ENCODE measurements at places on chromosomes 1 and 21. TPM values are rescaled to one million over a fixed set of nuclear protein-coding genes. Genes with fewer than 3 reads are reported as not detected.

Gene BCAS2
- 37.1 TPM for total RNA-seq

Gene BRINP2
- total RNA-seq = not detected

Gene AK5
- 38.3 TPM for total RNA-seq

Gene KCNE1
- 0.29 TPM for total RNA-seq

Gene WDR64
- not detected for total RNA-seq

Gene ADORA3
- total RNA-seq = not detected

Gene OR2T27
- total RNA-seq = not detected

Gene COL8A2
- total RNA-seq = 15.2 TPM

Gene PPT1
- total RNA-seq = 40.9 TPM

Gene ENAH
- total RNA-seq = 344 TPM

Gene CD52
- not detected for total RNA-seq

Gene JAM2
- total RNA-seq = 0.88 TPM

Gene WDR47
- total RNA-seq = 19.7 TPM

Gene BSDC1
- total RNA-seq = 69.0 TPM

Gene MANEAL
- total RNA-seq = 0.36 TPM

Gene GBP7
- total RNA-seq = not detected

Gene OR2L5
- not detected for total RNA-seq

Gene MFSD2A
- 3.6 TPM for total RNA-seq

Gene HSD3B1
- total RNA-seq = not detected

Gene CFHR3
- total RNA-seq = not detected

Gene TTLL10
- not detected for total RNA-seq

Gene SYNC
- total RNA-seq = 129 TPM

Gene XPR1
- total RNA-seq = 25.7 TPM

Gene SPRR2A
- not detected for total RNA-seq

Gene TLCD4
- 2.4 TPM for total RNA-seq

Gene C1orf35
- 5.3 TPM for total RNA-seq

Gene KMO
- total RNA-seq = under 0.01 TPM

Gene UTS2
- 0.29 TPM for total RNA-seq

Gene ATP1A2
- total RNA-seq = 0.72 TPM

Gene LCE3B
- total RNA-seq = not detected

Gene FAM151A
- total RNA-seq = not detected

Gene NAXE
- total RNA-seq = 63.7 TPM

Gene RGS7
- 0.59 TPM for total RNA-seq

Gene GPR153
- total RNA-seq = 2.9 TPM

Data from osteoblast (primary cell).